Fibroblast of skin of back (primary cell): ENCODE measurements at places on chromosomes 1 and 21.

GRCh38 chr1:14282707-14283106, 315.8 kb upstream of the KAZN start:
- DNase-seq, result no peak

GRCh38 chr1:198030682-198031081, 113.5 kb downstream of the LHX9 start:
- no peak for DNase-seq

DNA sequence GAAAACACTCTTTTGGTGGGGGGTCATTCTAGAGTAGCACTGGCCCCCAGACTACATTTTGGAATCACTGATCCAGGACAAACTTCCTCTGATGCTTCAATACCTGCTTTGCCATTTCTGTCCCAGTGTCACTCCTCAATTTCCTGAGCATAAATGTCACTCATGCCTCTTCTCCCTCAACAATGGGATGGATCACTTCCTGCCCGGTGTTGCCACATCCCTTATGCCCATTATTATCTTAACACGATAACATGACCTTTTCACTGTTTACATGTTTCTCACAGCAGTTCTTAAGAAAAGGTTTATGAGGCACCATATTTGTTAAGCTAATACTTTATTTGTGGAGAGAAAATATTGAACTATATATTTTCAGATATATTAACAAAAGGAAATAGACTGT, 3.9 kb upstream of the ITLN1 start:
- no peak for DNase-seq

GRCh38 chr1:25653558-25653957, 37.0 kb downstream of the MAN1C1 start:
- DNase-seq, result no peak

DNA sequence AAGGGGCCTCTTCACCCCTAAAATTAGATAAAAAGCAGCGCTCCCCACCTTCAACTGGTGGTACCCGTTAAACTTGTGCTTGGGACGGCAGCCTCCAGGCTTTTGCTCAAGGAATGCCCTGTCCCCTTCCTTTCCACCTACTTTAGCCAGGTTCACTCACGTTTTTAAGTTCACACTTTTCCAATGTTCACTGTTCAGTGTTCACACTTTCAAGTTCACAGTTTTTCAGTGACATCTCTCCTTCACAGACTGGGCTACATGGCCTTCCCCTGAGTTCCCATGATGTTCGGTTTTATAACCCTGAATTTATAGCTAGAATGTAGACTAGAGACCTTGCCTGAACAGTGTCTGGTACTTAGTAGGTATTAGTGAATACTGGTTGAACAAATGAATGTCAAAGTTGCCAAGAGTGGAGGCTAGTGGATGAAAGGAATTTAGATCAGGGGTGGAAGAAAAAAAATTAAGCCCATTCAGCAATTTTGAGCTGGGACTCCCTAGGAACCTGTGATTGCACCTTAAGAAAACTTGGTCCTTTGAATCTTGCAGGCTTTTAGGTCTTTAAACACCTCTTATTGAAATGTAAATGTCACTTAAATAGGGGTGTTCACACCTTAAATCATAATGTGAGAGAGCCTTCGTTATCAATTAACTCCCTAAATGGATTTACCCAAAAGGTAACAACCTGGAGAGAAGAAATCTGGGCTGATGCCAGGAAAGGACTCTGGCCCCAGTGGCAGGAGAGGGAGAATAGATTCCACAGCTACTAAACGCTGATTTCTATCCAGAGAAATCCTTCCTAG, 12.3 kb downstream of the BTG2 start:
- no peak for DNase-seq
